ENCODE measurements at places on chromosomes 5 and 9.

- no peak for DNase-seq
Measured at GRCh38 chr9:109939698-109940342, 159.8 kb downstream of the PALM2AKAP2 start.

GRCh38 chr5:176388003-176388443 is 375 bp downstream of the NOP16 start:
- DNase-seq, result no peak

- DNase-seq, result peak; percentile 6
Measured at GRCh38 chr5:144015961-144016360, 154.5 kb downstream of the YIPF5 start.

DNA sequence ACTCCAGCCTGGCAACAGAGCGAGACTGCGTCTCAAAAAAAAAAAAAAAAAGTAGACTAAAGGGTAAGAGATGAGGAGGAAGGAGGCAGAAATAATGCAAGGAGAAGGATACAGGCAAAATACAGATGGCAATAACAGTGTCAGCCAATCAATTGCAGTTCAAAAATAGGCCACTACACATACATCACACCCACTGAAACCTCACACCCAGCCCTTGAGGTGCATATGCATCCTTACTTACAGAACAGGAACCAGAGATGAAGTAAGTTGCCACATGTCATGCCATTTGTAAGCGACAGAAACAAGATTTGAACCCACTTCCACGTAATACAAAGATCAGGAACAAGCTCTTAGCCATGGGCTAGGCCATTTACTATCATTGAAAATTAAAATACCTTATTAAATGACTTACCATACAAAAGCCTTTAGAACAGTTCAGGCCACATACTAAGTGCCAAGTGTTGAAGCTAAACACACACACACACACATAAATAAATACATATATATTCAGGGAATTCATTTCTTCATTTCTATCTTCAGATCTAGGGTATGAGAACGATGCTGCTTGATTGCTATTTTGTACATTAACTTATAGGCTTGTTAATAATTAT is 98.4 kb downstream of the FNBP1 start:
- no peak for DNase-seq

- DNase-seq, result no peak
Measured at GRCh38 chr5:53607886-53608285, 47.4 kb downstream of the NDUFS4 start.

DNA sequence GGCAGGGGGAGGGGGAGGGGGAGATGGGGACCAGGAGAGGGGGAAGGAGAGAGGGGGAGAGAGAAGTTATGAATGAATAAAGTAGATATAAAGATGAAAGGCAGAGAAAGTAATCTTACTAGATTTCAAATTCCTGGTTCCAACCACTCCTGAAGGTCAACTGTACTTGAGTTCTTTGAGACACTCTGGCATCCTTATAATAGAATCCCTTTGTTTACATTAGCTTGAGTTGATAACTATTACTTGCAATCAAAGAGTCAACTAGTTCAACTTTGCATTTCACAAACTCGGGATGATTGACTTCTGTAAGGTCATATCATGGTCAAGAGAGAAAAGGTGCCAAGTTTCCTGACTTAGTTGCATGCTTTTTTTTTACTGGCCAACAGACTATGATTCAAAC is 42.2 kb downstream of the BAAT start:
- no peak for DNase-seq

DNA sequence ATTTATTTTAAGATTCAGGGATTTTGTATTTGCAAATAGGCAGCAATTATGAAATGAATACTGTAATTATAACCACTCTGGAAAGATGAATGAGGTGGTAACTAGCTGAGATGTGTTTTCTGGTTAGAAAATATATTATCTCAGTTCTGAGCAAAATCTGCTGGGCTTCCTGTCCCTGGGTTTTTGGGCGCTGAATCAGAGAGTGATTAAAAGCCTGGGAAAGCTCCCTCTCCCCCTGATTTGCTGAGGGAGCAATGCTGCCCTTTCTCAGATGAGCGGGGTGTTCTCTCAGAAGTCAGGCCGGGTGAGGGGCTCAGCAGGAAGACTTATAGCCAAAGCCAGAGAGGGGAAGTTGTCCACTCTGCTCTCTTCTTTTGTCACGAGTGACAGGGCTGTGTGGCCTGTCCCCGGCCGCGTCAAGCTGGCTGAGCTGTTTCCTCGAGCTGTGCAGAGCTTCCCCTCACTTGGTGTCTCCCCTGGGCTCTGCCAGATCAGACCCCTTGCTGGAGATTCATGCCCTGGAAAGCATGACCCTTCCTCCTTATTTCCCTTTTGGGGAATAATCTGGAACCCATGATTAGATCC is 39.8 kb upstream of the PITX1 start:
- no peak for DNase-seq

DNA sequence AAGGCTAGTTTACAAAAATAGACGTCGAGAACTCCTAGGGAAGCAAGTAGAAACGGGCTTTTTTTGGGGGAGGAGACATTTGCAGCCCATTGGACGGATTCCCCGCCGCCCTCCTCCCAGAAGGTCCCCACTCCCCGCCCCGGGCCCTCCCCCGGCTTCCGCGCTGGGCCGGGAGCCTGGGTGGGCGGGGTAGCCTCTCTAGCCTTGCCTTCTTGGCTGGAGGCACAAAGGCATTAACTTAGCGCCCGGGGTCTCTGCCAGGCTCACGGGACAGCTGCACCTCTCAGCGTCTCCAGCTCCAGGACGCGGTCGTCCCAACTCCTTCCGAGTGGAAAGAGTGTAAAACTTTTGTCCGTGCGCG is at the start of gene DMRTA1:
DMRTA1 (plus strand) TSS at position 236 of the 361 bp plus-strand sequence. CDS start 242 bp downstream, outside the sequence.
- DNase-seq, result peak; percentile 2

GRCh38 chr5:127014573-127014972 is 15.8 kb downstream of the MARCHF3 start:
- DNase-seq, result no peak

GRCh38 chr5:119309326-119309725 is 46.5 kb upstream of the TNFAIP8 start:
- DNase-seq, result no peak

- peak; percentile 10 for DNase-seq
Measured at GRCh38 chr5:57494104-57495098, 11.8 kb upstream of the ACTBL2 start.

DNA sequence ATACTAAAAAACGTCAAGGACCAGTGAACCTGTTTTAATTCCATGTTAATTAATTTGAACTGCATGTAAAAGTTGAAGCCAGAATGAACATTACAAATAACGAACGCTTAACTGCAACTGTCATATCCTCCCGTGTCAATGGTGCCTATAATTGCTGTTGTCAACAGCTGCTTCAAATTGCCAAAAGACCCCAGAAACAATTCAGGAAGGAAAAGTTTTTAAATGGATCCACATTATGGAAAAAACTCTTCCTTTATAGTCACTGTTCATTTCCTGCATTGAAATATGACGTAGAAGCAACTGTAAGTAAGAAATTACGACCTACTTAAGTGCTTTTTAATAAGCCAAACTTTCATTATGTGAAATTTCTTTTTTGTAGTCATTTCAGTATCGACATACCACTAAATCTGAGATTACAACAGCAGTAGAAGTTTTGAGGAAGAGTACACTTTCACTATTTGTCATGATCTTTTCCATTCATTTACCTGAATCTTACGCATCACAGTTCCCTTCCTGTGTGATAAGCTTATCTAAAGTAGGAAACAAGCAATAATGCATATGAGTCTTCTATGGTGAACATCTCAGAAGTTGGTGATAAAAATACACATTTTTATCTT is 37.8 kb downstream of the MEF2C start:
- no peak for DNase-seq

GRCh38 chr5:175828651-175829050 is 42.7 kb upstream of the CPLX2 start:
- DNase-seq, result no peak

GRCh38 chr9:111839387-111839786 is 44.6 kb upstream of the SHOC1 start:
- no peak for DNase-seq

GRCh38 chr5:82679660-82680059 is 397.5 kb downstream of the TMEM167A start:
- no peak for DNase-seq

DNA sequence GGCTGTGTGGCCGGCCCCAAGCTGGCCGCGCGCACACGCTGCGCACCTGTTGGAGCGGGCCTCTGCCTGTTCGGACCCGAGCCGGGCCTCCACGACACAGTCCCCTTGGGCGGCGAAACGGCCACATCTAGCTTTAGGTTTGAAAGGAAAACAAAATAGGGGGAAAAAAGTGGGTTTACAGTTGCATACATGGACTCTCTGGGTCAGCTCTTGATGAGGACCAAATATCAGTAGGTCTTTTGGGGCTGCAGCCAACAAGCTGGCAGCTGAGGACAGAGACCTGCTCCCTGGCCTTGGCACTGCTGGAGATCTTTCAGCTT is 20.7 kb downstream of the IGIP start:
- no peak for DNase-seq

DNA sequence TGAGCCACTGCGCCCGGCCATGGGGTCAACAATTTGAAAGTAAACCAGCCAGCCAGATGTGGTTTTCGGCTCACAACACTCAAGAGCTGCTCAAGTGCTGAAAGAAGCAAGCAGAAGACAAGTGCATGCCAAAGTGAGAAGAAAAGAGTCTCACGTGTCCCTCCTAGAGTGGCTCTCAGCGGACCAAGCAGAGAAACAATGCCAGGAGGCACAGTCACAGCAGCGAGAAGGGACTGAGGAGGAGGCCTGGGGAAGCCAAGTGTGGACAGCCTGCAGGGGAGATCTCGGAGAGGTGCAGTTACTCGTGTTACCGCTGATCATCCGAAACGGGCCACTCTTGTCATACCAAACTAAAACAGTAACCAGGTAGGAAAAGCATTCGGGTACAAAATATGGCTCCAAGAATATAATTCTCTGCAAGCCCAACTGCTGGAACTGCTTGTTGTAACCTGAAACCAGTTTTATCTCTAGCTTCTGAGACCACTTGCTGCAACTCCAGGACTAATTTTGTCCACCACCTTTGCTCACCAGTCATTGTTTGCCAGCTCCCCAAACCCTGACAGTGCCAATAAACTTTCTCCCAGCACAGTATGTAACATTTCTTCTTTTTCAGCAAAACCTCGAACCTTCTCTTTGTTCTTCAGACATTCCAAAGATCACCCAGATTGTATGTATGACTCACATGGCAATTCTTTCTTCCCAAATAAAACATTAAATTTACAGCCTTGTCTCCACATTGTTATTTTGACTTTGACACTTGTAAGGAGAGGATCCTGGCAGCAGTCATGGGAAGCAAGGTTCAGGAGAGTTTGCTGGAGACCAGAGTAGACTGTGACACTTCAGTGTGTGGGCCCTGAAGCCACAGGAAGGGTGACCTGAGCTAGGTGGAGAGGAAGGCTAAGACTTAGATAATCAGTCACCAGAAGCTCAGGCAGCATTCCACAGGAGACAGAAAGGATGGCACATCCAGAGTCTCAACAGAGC is 6.3 kb downstream of the SLC35D2 start:
- DNase-seq, result no peak

- DNase-seq, result no peak
Measured at GRCh38 chr5:8770431-8770830, 775.4 kb downstream of the SEMA5A start.

- DNase-seq, result no peak
Measured at GRCh38 chr5:139600336-139600949, 39.3 kb downstream of the UBE2D2 start.

- no peak for DNase-seq
Measured at GRCh38 chr5:176677209-176677939, 30.1 kb downstream of the TSPAN17 start.

- no peak for DNase-seq
Measured at GRCh38 chr5:34657988-34658387, 1.9 kb downstream of the RAI14 start.

GRCh38 chr9:138118601-138119071 is 241.1 kb downstream of the CACNA1B start:
- DNase-seq, result no peak

DNA sequence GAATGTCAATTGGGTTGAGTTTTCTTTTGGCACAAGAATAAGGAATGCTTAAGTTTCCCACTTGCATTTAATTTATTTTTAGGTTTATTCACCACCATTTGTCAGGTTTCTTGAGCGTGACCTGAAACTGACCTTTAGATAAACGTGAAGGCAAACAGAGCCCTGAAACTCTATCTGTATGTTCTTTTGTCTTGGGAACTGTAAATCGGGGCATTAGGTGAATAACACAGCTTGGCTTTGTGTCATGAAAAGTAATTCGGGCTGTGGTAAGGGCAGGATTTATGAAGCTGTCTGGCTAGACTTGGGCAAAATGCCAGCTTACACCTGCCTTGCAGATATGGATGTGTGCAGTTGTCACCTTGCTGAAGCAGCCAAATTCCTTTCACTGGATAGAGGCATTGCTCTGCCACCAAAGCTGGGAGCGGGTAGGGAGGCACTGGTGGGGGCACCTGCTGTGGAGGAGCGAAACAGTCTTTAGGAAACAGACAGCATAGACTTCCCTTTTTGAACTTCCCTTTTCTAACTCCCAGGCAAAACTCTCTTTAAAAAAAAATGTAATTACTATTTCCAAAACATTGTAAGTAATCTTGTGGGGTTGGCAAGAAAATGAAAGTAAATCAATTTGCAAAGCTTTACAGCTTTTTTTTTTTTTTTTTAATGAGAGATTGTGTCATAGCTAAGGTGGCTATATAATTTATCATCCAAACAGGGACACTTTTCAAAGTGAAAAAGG is 545.2 kb downstream of the CSNK1G3 start:
- DNase-seq, result peak; percentile 27

DNA sequence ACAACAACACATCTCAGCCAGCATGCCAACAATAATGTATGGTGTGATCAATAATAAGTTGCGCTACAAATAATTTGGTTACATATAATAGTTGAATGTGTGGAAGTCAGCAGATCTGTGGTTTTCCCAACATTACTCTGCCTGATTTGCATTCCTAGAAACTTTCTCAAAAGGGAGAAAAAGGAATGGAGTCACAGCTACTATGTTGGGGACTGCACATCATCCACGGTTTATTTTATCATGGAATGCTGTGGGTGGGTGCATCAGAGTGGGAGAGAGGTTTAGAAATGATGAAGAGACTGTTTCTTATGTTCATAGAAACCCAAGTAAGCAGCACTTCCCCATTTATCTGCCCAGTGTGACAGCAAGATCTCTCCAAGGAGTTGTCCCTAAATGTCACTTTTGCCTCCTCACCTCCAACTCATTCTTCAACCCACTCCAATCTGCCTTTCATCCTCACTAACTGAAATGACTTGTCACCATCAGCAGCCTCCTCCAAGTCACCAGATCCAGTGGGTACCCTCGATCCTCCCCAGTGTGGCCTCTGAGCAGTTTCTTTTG is 2.8 kb upstream of the SPOCK1 start:
- DNase-seq, result no peak

DNA sequence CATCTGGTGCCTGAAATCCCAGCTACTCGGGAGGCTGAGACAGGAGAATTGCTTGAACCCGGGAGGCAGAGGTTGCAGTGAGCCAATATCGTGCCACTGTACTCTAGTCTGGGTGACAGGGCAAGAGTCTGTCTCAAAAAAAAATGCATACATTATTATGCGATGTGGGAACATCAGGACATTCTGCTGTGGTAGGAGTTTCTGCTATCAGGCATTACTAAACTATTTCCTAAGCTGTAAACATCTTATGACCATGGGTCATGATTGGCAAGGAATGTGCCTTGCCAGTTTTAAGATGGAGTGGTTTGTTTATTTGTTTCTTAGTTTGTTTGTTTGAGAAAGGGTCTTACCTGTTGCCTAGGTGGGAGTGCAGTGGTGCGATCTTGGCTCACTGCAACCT is 45.1 kb upstream of the FAM120A start:
- no peak for DNase-seq

GRCh38 chr9:113570106-113570505 is 106.6 kb downstream of the RGS3 start:
- no peak for DNase-seq

GRCh38 chr5:3303777-3304176 is 291.9 kb upstream of the IRX1 start:
- no peak for DNase-seq
